ENCODE measurements at places on chromosomes 5 and 9.

DNA sequence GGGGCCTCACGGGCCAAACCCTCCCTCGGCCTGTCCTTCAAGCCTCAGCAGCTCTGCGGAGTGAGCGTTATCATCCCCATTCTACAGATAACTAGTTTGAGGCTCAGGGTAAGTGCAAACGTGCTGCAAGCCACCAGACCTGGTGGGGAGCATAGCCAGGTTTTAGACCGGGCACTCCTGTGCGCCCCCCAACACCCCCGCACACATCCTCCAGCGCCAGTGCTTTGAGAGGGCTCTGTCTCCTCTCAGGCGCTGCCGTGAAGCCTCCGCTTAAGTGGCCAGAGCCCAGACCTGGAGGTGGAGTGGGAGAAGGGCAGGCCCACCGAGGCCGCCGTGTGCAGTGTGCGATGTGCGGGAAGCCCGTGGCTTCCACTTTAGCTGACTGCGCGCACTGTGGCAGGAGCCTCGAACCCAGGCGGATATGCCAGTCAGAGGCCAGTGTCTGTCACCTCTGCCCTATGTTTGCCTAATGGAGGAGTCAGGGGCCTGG lies 1.6 kb upstream of the MGAT1 start:
- DNase-seq, result no peak

DNA sequence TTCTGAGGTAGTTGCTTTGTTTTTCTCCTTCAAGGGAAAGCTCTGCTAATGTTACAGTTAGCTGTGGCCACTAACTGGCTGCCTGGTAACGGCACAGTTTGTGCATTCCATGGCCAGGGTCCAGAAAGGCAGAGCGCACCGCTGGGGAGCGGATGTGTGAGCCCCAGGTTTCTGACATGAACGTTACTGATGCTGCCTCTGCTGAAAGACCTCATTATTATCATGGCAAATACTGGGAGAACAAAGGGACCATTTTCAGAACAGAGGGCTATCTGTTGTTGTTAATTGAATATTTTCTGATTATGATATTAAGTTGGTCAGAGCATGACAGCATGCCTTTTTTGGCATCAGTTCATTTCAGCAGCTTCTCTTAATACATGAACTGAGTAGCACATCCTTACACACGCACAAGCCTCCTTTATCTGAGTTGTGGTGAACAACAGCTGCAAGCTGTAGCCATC lies 134.1 kb downstream of the NUDT12 start:
- DNase-seq, result peak; percentile 39

DNA sequence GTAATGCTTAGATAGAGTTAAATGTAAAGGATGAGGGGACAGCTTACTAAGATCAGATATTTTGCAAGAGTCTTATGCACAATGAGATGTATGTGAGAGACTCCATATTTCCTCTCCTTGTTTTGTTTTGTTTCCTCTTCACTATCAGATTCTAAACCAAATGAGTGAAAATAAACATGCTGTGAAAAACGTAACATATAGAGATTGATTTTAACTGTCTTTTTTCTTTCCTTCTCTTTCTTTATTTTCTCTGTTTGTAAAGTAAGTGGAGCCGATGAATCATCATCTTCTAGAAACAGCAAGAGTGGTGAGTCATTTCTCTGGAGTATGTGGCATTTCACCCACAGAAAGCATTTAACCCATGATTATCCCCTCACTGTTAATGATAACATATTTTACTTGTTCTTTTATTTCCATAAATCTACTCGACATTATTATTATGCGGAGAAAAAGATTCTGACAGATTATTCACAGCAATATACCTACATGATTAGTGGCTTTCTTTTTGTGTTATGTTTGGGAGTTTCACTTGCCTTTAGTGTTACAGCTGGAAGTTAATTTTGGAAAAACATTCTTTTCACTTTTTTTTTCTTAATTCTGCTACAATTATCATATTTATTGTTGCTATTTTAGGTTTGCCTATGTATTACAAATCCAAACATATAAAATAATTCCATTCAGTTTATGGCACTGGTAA lies 2.1 kb upstream of the ANXA1 start:
- peak; percentile 42 for DNase-seq

- DNase-seq, result no peak
Measured at GRCh38 chr5:131330031-131330430, 66.2 kb downstream of the CDC42SE2 start.

DNA sequence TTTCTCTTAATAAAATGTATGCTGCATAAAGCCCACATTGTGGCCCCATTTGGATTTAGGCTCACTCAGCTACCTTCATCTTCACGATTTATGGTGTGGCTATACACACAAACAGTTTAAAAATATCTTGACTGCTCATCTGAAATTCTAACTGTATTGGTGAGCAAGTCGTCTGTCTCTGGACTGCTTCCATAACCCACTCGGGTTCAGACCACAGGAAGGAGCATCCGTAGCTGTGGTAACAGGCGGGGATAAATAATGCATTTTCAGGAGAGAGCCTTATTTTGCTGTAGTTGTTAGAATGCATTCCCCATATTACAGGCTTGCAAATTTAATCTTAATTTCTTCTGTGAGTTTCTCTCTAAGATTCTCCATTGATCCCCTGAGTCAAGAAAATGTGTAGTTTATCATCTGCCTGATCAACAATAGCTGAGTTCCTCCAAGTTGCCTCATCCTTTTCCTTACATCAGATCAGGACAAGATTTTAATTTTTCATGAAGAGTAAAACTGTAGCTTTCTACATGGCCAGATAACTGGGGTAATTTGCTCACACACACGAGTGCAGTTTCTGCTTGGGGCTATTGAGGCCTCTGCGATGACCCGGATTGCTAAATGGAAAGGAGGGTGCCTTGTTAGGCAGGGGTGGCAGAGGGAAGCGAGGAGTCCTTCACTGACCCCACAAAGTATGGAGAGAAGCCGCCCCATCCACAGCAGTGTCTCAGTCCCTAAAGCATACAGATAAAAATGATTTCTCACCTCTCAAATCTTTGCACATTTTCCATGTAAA lies 133.9 kb downstream of the FSTL4 start:
- no peak for DNase-seq

- no peak for DNase-seq
Measured at GRCh38 chr9:89350988-89351557, 32.8 kb downstream of the SECISBP2 start.

- no peak for DNase-seq
Measured at GRCh38 chr5:72634444-72634843, 127.2 kb upstream of the ZNF366 start.

GRCh38 chr9:99873531-99873930 lies 32.9 kb upstream of the STX17 start:
- no peak for DNase-seq

DNA sequence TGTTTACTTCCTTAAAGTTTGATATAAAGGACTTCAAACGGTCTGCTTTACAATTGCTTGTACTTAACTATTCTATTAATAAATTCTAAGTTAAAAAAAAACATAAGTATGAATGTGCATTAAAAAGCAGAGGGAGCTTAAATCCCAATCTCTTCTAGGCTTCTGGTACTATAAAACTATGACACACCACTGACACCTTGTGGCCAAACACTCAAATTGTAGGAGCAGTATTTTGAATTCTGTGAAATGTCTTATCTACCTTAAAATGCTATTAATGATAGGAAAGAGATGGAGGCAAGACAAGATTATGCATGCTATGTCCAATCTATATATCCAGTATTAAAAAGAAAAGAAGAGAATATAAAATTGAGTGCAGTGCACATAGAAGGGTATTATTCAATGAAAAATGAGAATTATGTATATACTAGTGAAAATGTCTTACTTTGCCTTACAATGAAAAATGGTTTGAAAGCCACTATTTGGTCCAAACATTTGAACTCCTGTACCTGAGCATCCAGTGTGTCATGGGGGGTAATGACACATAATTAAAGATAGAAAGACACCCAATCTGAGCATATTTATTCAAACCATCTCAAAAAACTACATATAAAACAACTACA lies 87.6 kb downstream of the ERP44 start:
- DNase-seq, result no peak

DNA sequence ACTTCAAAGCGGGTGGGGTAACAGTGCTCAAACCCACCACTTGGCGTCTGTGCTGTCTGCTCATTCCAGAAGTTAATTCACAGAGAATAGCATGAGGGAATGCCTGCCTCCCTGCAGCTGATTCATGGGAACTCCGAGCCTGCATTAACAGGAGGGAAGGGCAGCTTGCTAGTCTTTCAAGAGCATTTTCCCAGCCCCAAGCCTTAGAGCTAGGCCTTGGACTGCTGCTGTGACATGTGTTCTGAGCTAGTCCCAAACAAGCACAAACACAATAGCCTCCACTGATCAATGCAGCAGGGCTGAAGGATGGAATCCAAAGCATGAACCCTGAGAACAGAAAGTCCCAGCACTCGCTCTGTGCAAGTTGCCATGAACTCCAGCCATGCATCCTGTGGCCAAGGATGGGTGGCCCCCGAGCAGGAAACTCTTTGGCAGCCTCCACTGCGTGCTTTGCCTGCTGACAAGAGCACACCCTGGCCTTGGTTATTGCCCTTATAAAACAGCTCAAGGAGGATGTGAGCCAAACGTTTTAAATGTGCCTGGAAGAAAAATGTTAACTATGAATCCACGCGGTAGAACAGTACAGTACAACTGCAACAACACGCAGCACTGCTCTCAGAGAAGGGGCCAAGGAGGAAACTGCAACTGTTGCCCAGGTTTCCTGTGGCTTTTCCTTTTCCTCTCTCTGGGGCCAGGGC lies 653.1 kb upstream of the KLF4 start:
- peak; percentile 76 for DNase-seq

- no peak for DNase-seq
Measured at GRCh38 chr5:116480894-116481510, 93.6 kb downstream of the SEMA6A start.

DNA sequence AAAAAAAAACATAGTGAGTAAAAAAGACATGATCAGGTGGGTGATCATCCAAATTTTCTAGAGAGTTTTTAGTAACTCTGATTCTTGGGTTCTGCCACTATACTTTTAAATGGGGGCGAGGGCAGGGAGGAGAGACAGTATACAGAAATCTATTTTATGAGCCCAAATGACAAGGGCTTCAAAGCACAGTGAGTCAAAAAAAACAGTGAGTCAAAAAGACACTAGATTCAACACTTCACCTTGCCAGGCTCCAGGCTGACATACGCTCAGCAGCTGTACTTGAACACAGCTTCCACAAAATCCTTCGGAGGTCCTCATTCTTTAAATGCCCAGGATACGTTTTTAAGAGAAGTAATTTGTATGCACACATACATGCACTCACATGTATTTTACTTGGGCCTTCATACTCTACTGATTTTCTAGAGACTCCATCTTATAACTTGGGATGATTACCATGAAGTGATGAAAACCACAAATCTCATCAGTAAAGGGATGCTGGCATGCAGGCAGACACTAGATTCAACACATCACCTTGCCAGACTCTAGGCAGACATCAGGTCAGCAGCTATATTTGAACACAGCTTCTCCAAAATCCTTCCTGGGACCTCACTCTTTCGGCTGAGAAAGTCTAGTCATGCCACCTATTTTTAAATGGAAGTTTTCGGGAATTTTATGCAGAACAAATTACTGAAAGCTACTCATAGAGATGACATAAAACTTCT lies 28.8 kb downstream of the NR3C1 start:
- DNase-seq, result no peak

DNA sequence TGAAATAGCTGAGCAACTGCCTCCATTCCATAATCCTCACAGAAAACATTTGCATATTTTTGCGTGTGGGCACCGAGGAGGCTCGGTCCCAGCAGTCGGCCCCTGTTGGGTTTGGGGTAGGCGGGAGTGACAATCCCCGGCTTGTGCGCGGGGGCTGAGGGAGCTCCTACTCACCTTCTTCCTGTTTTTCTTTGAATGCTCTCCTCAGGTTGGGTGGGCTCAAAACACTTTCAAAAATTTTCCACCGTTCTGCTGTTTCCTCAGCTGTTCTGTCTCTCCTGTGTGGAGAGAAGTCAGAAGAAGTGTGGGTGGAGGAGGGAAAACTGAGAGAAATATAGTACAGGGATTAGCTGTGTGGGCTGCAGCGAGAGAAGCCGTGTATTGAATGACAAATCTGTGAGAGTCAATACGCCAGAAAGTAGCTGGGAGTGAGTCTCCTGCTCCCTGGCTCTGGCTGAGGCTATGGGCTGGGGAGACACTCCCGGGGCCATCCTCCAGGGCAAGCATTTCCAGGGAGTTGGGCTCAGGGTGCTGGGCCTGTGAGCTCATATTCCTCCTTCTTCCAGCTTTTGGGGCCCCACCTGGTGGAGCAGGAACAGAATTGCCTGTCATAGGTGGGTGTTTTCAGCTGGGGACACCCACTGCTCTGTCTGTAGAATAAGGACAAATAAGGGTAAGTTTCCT lies 84.7 kb downstream of the CMYA5 start:
- peak; percentile 78 for DNase-seq

All from putamen (tissue), 1 donor.